CD8-positive, alpha-beta T cell (primary cell): ENCODE measurements at places on chromosomes 6 and 20.

GRCh38 chr6:11778036-11778435 lies 567 bp downstream of the ADTRP start:
- no peak for DNase-seq

- no peak for DNase-seq
Measured at GRCh38 chr6:23350752-23351453, 775.1 kb upstream of the NRSN1 start.

- DNase-seq: no peak
Measured at GRCh38 chr6:69994251-69994650, 127.9 kb downstream of the COL19A1 start.

GRCh38 chr6:113596387-113597230 lies 260.5 kb upstream of the MARCKS start:
- DNase-seq: no peak

DNA sequence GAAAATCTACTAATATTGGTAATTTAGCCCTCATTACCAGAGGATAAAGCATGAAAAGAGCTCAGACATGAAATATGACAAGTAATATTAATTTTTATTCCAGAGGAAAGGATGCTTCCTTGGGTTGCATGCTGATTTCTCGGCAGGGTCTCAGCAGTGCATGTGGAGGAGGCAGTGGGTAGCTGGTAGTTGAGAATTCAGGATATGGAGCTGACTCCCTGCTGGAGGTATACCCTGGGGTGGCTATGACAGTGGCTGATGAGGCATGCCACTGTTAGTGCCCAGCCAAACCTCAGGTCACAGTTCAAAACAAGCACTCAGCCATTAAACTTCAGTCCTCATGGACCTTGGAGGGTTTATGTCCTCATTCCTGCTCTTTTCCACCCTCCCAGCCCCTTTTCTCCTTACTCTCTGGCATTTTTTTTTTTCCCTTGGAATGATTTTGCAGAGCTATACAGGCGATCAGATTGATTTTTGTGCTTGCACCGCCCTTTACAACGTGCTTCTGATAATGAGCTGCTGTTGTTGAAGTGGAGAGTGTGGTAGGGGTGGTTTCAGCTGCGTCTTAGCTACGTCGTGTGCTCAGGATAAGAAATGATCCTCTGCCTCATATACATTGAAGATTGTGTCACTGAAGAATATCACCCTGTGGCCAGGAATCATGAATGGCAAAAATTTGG lies 761.9 kb upstream of the MMS22L start:
- DNase-seq: no peak

- DNase-seq: no peak
Measured at GRCh38 chr20:31979713-31980426, 11.9 kb downstream of the XKR7 start.

GRCh38 chr6:49423817-49424216 lies 39.2 kb downstream of the MMUT start:
- DNase-seq: no peak

DNA sequence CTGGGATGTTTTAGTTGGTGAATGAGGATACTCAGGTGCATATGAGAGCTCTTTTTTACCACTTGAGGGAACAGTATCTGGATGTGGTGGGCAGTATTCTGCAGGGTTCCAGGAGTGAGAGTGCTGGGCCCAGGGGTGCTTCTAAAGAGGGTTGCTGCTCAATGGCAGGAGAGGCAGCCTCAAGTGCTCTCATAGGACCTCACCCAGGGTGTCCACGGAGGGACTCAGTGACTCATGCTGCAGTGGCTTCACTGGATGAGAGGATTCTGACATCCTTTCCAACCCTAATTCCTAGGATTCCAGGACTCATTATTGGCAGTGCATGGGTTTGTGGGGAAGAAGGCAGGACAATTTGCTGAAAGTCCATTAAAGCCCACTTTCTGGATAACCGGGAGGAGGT lies 176.6 kb upstream of the FERMT1 start:
- DNase-seq: no peak

- DNase-seq: no peak
Measured at GRCh38 chr6:165749163-165749562, 86.1 kb upstream of the PDE10A start.

- no peak for DNase-seq
Measured at GRCh38 chr6:22442826-22443225, 126.5 kb upstream of the HDGFL1 start.

DNA sequence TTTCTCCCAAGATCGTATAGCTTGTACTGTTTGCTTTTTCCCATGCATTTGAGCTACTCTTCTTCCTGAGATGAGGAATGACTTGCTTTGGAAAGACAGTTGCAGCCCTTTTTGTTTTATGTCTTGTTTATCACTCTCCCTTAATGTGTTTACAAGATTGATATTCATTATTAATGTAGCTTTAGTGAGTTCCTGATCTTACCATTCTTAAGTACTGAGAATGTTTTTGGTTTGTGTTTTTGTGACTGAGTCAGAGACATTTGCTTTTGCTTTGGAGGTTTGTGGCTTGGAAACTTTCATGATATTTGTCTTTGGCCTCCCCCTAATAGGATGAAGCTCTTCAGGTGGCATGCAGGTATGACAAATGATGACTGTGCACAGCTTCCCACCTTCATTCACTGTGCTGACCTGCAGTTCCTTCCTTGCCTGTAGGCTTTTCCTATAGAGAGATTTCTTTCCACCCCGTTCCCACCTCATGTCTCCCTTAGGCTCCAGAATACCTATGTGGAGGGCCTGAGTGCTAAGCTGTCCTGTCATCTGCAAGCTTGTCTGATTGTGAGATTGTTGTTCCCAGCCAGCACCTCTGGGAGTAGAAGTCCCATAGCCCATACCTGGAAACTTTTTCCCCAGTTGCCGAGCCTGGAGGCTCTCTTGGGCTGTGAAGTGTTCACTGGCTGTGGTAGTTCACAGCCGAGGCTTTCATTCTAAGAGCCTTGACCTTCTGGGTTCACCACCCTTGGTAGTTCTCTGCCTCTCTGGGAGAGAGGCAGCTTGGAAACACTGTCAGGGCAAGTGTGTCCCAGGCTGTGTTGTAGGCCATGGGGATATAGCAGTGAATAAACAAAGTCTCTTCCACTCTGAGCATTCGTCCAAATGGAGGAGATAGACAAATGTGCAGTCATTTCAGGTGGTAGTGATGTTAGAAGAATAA lies 27.1 kb downstream of the CDS2 start:
- DNase-seq: no peak

DNA sequence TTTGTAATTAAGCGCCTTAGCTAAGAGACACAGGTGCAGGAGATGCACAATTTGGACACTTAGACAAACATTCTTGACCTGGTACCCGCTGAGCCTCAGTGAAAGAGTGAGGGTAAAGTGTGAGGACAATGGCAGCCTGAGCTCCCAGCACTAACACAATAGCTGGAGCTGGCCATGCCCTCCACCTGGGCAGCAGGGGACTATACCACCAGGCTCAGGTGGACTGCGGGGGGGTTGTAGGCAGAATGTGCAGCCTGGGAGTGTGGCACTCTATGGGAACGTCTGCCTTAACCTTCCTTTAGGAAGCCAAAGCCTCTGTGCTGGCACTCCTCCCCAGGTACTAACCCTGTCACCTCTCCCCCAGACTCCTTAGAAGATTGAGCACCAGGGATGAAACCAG lies 23.6 kb downstream of the PRKN start:
- DNase-seq: no peak

- DNase-seq: no peak
Measured at GRCh38 chr6:13907001-13907350, 17.8 kb upstream of the RNF182 start.
